HepG2 (cell line): ENCODE measurements at places on chromosomes 12 and 14.

- no peak for DNase-seq
These were observed 161.9 kb downstream of the CAPZA3 start for GRCh38 chr12:18899678-18900317.

- DNase-seq: no peak
These were observed 2.1 kb downstream of the SIX6 start for GRCh38 chr14:60510951-60511599.

- no peak for DNase-seq
These were observed 32.1 kb upstream of the FRMD6 start for GRCh38 chr14:51619561-51619960.

DNA sequence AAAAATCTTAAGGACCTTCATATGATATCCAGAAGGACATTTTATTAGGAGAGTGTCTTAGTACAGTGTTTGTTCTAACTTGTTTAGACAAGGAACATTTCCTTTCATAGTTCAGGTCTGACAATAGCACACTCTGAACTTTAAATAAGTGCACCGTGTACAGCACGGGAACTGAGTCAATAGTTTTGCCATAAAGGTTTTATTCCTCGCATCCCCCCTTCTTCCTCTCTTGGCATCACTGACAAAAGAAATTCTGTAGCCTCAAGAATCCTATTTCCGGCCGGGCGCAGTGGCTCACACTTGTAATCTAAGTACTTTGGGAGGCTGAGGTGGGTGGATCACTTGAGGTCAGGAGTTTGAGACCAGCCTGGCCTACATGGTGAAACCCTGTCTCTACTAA is 58.3 kb downstream of the TMCC3 start:
- no peak for DNase-seq

DNA sequence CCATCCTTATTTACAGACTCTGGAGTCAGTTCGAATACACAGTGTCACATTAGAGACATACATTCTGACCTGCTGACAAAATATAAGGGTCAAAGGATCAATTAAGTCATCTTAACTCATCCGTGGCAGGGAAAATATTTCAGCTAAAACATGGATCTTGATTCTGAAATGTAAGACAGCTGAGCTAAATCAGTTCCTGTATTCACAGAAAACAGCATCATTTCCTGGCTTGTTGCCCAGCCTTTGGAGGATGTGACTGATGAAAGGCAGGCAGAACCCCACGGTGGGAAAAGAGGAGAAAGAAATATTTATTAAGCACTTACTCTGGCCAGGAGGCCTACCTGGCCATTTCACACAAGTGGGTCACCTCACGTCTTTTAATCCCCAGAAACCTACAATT is 101.9 kb downstream of the GAS2L3 start:
- DNase-seq: no peak

DNA sequence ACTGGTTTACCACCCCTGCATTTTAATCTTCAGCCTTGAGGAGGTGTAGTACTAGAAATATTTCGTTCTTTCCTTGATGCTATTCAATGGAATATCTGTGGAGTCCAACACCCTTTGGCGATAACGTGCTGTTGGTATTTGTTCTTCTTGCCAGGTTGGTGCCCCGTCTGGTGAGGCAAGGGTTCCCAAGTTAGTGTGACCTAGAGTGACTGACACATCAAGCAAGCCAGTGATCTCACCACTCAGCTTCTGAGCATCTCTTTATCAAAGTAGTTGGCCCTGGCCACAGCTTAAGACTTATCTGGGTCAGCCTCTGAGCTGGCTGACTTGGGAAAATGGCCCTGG is 60.2 kb downstream of the PLXNC1 start:
- DNase-seq: no peak

DNA sequence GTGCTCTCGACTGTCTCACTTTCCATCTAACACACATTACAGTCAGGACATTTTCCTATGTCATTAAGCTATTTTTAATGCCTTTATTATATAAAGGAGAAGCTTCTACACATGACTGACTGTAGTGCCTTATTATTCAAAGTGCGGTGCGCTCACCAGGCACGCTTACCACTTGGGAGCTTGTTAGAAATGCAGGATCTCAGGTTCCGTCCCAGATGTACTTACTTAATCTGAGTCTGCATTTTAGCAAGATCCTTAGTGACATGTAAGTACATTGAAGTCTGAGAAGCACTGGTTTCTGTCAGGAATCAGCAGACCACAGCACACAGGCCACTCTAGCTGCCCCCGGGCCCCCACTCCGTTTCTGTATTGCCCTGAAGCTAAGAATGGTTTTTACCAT is 44.7 kb upstream of the MDM1 start:
- DNase-seq: no peak

DNA sequence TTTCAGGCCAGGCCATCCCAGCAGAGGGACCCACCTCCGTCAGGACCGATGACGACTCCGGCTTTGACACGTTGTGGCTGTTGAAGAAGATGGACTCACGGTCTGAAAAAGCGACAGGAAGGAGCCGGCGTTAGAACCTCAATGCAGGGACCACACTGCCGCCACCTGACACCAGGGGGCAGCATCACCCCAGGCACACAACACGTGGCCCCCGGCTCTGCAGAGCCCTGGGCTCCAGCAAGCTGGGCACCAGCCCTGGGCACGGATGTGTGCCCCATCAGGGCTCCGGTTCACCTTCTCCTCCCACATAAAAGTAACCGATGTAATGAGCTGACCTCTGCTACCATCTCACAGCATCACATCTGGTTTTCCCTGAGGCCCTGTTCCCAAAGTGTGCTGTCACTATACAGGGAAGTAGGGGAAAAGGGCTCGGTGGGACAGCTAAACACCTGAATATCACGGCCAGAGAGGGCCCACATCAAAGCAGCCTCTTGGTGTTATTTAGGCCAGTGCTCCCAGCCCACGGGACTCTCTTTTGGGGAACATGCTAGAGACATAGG is 29.0 kb downstream of the CHGA start:
- peak; percentile 37 for DNase-seq
